ENCODE measurements at places on chromosomes 13 and 19.

- DNase-seq: peak; percentile 16
Observed at GRCh38 chr13:110415669-110416068, 108.6 kb downstream of the COL4A2 start.

DNA sequence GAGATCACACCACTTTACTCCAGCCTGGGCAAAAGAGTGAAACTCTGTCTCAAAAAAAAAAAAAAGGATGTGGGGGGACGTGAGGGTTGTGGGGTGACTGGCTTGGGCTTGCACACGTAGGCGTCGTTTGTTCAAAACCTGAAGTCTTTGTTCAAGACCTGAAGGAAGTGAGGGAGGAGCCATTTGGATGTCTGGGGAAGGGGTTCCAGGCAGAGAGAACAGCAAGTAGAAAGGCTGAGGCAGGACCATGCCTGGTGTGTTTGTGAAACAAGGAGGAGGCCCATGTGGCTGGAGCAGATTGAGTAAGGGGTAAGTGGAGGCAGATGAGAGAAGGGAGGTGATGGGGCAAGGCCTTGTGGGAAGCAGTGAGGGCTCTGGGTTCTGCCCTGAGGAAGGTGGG lies 27.8 kb downstream of the PIN1 start:
- DNase-seq: no peak

GRCh38 chr13:84380866-84381265 lies 498.6 kb upstream of the SLITRK1 start:
- DNase-seq: no peak

DNA sequence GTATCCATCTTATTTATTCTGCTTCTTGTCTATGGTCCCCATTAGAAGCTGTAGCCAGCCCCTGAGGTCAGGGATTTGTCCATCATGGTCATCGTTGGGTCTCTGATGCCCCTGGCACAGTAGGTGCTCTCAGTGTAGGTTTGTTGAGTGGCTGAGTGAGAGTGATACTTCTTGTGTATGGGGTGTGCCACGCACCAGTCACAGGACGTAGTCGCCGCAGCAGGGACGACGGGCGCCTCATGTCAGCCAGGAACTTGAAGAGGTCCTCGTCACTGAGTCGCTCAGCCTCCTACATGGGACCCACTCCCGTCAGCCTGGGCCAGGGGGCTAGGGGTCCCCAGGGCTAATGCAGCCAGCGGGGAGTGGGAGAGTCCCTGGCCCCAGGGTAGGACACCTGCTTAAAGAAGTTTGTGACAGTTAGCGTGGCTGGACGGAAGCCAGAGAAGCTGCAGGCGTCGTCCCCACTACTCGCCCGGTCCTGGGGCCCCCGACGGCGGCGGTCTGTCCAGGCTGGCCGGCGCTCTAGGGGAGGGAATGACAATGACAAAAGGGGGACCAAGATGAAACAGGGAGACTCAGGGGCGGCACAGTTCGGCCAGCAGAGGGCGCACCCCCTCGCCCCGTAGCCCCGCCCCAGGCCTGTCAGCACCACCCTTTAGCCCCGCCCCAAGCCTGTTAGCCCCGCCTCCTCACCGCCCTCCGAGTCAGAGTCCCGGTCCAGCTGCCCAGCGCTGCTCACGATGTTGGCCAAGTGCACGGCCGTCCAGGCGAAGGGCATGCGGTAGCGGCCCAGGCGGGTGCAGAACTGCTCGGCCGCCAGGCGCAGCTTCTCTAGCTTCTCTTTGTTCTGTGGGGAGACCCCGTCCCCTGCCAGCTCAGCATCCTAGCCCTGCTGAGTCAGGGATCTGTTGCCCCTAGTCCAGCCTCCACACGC lies 3.7 kb downstream of the ANGPTL8 start:
- DNase-seq: peak; percentile 90

GRCh38 chr19:56393119-56394012 lies at the start of gene ZNF582:
TSS of gene ZNF582 (minus strand) at chr19:56393534. CDS start at chr19:56391752, 1,782 bp downstream.
- peak; percentile 96 for DNase-seq

DNA sequence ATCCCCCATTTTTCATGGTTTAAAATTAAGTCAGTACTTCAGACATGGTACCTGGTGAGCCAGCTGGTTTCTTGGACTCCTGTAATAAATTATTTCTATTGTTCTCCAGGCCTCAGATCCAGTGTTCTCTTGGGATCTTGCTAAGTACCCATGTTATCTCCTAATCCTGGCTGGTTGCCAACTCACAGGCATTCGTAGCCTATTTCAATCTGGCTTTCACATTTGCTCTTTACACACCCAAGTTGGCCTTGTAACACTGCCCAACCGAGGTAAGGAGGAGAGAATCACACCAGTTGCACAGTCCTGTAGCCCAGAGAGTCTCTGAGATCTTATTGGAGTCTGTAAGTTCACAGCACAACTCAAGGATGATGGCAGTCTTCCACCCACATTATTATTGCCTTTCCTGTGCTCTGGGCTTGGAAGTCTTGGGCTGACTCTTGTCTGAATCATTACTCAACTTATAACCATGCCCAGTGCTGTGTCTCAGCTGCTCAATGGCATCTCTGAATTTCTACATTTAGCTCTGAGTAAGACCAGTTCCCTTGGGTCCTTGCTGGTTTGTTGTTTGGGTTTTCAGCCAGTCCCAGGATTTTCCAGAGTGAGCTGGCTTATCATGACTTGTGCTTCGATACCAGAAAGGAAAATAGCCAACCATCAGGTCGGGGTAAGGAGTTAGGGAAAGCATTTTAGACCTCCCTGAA lies 76.6 kb upstream of the KLF12 start:
- no peak for DNase-seq
